Vagina (tissue), 2 donors: ENCODE measurements at places on chromosomes 6 and 20. TPM values are rescaled to one million over a fixed set of nuclear protein-coding genes. Genes with fewer than 3 reads are reported as not detected.

DNA sequence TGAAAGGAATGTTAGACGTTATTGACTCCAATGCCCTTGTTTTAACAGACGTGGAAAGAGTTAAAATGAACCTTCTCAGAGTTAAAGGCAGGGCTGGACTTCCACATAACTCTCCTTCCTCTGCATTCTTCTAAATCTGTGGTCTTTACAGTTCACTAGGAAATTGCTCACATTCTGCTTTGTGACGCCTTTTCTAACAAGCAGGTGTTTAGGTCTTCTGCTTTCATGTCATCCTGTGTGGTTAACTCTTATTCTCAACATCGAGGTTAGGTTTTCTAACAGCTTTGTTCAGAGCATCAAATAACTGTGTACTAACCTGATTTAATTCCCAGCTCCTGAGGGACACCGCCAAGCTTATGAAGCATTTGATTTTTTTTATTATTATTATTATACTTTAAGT is 81.3 kb upstream of the NT5E start:
- no peak for DNase-seq
- H3K36me3 ChIP-seq = no peaks in the 10 kb centered on the region
- no peaks in the 10 kb centered on the region for H3K4me1 ChIP-seq

DNA sequence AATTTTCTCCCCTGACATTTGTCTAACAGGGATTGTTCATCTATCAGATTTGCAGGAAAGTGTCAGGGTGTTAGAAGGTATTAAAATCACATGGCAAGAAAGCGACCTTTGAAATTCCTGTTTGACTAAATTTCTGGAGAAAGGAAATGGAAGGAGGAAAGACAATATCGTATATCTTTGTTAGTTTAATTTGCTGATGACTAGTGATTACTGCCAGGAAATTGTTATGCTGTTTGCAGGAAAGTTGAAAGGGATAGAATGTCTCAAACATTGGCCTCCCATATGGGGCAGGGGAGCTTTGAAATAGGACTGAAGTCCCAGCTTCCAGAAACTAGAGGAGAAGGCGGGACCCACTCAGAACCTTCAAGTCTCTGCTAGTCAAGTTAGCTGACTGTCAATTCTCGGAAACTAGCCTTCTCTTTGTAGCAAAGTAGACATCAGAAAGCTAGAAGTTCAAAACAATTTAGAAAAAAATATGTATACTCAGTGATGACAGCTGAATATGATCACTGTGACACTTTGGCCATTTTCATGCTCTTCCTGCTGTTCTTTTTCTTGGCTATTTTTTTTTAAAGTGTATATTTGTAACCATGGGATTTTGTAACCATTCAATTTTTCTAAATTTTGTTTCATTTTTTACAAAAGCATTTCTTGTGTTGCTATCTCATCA is 53.4 kb upstream of the RALGAPA2 start:
- H3K4me3 ChIP-seq = no peak overlapping the region
- no peaks in the 10 kb centered on the region for H3K27me3 ChIP-seq
- no peak for DNase-seq
- H3K4me1 ChIP-seq = no peaks in the 10 kb centered on the region

- DNase-seq = no peak
- H3K36me3 ChIP-seq = no peaks in the 10 kb centered on the region
- H3K4me3 ChIP-seq = no peak overlapping the region
- H3K27ac ChIP-seq = no peak overlapping the region
- no peaks in the 10 kb centered on the region for H3K4me1 ChIP-seq
- no peaks in the 10 kb centered on the region for H3K27me3 ChIP-seq
Observed at GRCh38 chr6:112348891-112349635, 1.9 kb downstream of the RFPL4B start.

- no peak overlapping the region for H3K27ac ChIP-seq
- no peaks in the 10 kb centered on the region for H3K4me1 ChIP-seq
- no peak for DNase-seq
- no peaks in the 10 kb centered on the region for H3K36me3 ChIP-seq
Observed at GRCh38 chr6:132210886-132211563, 190.2 kb downstream of the MOXD1 start.

DNA sequence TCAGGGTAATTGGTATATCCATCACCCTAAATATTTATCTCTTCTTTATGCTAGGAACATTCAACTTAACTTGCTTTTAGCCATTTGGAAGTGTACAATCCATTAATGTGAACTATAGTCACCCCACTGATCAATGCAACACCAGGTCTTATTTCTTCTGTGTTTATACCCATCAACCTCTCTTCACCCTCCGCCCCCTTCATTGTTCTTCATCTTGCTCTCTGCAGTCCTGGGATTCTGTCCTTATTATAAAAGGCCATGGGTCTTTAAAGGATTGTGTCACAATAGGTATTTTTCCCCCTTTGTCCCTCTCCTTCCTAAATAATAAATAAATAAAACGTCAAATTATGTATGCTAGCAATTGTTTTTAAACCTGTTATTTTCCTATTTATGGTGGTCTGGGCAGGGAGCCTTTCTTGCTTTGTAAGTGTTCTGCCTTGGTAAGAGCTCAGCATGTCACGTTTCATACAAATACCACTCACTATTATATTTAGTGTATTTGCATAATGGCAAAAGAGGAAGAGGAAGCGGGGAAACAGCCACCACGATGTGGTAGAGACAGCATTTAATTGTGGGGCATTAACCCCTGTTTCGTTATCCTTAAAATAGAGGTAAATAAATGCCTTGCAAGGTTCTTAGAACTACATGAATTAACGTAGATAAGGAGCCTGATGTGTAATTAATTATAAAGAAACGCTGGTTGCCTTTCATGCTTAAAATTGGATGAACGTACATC is 1.9 kb downstream of the ABRACL start:
- no peak overlapping the region for H3K4me3 ChIP-seq
- peaks cover 11% of the 10 kb centered on the region for H3K4me1 ChIP-seq
- H3K36me3 ChIP-seq = no peaks in the 10 kb centered on the region
- peak overlapping the region; percentile 80 for H3K27ac ChIP-seq
- no peaks in the 10 kb centered on the region for H3K27me3 ChIP-seq

Gene POPDC3
- total RNA-seq = not detected

Gene CENPW
- 6.4 TPM for total RNA-seq

DNA sequence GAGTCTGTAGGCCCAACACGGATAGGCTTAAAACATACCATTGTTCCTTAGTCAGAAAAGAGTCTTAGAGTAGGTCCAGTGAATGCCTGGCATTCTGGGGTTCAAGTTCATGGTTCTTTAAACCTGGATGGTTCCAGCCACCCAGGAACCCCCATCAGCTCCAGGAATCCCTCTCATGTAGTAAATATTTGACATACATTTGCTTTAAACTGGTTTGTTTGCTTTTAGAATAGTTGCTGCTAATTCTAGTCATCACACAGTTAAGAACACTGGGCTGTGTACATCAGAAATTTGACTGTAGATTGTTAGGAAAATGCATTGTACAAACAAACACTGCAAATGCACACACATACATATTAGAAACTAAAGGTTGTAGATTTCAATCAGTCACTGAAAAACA is 30.6 kb upstream of the PBOV1 start:
- H3K4me3 ChIP-seq = no peak overlapping the region
- no peaks in the 10 kb centered on the region for H3K27me3 ChIP-seq
- H3K27ac ChIP-seq = no peak overlapping the region
- no peaks in the 10 kb centered on the region for H3K4me1 ChIP-seq
- no peaks in the 10 kb centered on the region for H3K36me3 ChIP-seq

- H3K4me1 ChIP-seq = peaks cover 99% of the 10 kb centered on the region
- H3K27me3 ChIP-seq = no peaks in the 10 kb centered on the region
- H3K36me3 ChIP-seq = no peaks in the 10 kb centered on the region
- peak overlapping the region; percentile 65 for H3K27ac ChIP-seq
Observed at GRCh38 chr20:50519036-50519762, 9.0 kb downstream of the PTPN1 start.

DNA sequence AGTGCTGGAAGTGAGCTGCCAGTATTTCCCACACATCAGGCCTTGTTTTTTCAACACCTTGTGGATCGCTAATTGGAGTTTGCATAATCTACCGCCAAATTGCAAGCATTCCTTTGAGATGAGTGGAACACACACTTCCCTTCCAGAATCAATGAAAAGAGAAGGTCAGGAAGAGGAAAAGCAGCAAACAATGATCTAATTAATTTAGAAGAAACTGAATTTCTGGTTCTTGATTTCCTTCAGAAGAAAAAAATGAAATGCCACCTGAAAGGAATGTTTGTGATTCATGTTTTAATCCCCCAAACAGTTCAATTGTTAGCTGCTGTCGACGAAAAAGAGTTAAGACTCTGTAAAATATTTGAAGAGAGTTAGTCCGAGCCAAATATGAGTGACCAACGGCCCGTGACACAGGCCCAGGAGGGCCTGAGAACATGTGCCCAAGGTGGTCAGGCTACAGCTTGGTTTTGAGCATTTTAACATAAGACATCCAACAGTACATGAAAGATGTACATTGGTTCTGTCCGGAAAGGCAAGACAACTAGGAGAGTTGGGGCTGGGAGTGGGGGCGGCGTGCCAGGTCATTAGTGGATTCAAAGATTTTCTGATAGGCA is 182.3 kb downstream of the MTFR2 start:
- H3K4me3 ChIP-seq = no peak overlapping the region
- no peak for DNase-seq
- no peaks in the 10 kb centered on the region for H3K27me3 ChIP-seq
- H3K27ac ChIP-seq = no peak overlapping the region
- no peaks in the 10 kb centered on the region for H3K4me1 ChIP-seq

Gene NTSR1
- total RNA-seq = 0.49 TPM

DNA sequence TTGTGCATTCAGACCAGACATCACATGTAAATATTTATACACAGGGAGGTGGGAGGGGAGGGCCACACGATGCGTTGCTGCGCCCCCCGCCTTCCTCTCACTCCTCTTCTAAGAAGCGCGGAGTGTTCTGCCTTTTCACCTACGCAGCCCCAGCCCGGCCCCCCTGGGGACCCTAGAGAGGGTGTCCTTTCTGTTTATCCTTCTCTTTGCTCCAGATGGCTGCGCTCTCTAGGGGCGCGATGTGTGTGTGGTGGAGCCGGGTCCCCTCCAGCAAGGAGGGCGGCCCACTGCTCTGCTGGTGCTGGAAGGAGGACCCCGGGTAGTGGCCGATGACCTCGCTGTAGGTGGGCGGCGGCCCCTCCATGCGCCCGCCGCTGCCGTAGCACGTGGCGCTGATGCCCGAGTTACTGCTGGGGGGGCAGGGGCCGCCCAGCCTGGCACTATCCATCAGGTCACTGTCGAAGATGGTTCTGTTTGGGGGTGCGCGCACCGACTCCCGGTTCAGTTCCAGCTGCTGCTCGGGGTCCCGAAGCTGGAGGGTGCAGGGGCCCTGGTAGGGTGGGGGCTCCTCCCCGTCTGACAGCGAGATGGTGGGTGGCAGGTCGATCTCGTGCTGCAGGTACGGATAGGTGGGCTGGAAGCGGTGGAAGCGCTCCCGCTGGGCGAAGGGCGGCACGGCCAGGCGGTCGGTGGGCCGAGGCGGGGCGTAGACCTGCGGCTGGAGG is 31.8 kb upstream of the ZBP1 start:
- no peaks in the 10 kb centered on the region for H3K36me3 ChIP-seq
- H3K27me3 ChIP-seq = no peaks in the 10 kb centered on the region
- no peak overlapping the region for H3K4me3 ChIP-seq
- peaks cover under 1% of the 10 kb centered on the region for H3K4me1 ChIP-seq

DNA sequence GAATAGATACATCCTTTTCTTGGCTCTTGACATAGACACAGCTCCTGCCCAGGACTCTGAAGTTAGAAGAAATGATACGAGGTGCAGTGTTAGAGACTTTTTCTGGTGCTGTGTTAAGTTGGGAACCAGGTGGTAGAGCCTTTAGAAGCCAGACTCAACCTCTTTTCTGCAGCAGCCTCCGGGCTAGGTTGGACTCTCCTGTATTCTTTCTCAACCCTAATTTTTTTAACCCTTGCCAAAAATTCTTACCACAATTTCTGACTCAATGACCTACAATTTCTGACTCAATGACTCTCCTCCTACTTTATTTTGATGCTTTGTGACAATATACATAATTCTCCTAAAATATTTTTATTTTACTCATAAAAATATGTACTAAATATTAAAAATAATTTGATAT is 127.4 kb upstream of the PRL start:
- H3K27me3 ChIP-seq = no peaks in the 10 kb centered on the region
- no peak overlapping the region for H3K4me3 ChIP-seq
- H3K27ac ChIP-seq = no peak overlapping the region
- no peak for DNase-seq

Gene C20orf144
- total RNA-seq = not detected

Gene CD24
- total RNA-seq = 86.9 TPM

Gene KCNQ5
- 3.9 TPM for total RNA-seq

DNA sequence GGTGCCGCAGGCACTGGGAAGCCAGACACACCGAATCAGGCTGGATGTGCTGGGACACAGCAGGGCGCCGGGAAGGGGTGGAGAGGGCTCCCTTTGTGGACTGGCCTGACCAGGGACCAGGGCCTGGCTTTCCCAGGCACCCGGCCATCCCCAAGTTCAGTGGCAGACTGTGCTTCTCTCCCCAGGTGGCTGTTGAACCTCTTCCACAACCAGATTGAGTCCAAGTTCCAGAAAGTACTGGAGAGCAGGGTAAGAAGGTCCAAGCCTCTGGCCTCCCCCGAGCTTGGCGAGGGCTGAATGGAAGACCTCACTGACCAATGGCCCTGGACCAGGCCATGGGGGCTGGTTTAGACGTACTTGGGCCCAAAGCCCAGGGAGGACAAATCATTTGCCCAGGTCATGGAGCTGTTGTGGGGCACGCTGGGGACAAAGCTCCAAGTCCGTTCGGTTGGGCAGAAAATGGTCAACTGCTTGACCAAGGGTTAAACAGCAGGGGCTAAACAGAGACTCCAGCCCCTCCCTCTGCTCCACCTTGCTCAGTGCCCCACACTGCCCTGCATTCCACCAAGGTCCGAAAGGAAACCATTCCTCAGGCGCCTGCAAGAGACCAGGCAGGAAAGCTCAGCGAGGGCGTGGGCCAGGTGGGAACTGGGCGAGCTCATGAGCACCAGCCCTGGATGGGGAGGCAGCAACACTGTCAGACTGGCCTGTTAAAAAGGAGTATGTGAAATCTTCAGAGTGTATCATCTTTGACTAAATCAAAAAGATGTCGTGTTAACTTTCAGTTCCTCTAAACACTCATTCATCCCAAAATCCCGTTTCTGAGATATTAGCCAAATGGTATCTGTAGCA is 9.1 kb downstream of the LBP start:
- H3K4me3 ChIP-seq = no peak overlapping the region
- H3K27me3 ChIP-seq = no peaks in the 10 kb centered on the region
- no peak for DNase-seq
